Esophagus squamous epithelium (tissue), 5 donors: ENCODE measurements at places on chromosomes 12 and 14. TPM values are rescaled to one million over a fixed set of nuclear protein-coding genes. Genes with fewer than 3 reads are reported as not detected.

The ERO1A gene
- total RNA-seq = 571 TPM

The ARG2 gene
- 50.6 TPM for total RNA-seq

The TMEM63C gene
- 9.8 TPM for total RNA-seq

The OVCH1 gene
- total RNA-seq = not detected

The MTA1 gene
- 35.0 TPM for total RNA-seq

The SLC7A8 gene
- 38.0 TPM for total RNA-seq

The OASL gene
- total RNA-seq = 4.0 TPM

The P2RX2 gene
- not detected for total RNA-seq

The MYRFL gene
- total RNA-seq = not detected

DNA sequence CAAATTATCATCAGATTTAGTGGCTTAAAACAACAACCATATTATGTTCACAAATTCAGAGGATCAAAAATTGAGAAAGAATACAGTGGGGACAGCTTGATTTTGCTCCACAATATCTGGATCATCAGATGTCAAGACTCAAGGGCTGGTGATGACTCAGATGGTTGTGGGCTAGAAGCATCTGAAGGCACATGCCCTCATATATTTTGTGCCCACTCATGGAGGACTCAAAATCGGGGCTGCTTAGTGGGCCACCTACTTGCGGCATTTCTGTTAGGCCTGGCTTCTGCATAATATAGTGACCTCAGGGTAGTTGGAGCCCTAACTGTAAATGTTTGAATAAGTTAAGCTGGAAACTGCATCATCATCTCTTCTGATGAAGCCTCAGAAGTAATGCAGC lies 584.5 kb downstream of the SLC16A7 start:
- DNase-seq = no peak

- no peak for DNase-seq
These were observed 98.5 kb upstream of the SLC24A4 start for GRCh38 chr14:92224358-92224954.

GRCh38 chr14:55756557-55756956 lies 176.6 kb downstream of the KTN1 start:
- DNase-seq = no peak

- no peak for DNase-seq
These were observed 19.0 kb downstream of the TMEM19 start for GRCh38 chr12:71704920-71705319.

DNA sequence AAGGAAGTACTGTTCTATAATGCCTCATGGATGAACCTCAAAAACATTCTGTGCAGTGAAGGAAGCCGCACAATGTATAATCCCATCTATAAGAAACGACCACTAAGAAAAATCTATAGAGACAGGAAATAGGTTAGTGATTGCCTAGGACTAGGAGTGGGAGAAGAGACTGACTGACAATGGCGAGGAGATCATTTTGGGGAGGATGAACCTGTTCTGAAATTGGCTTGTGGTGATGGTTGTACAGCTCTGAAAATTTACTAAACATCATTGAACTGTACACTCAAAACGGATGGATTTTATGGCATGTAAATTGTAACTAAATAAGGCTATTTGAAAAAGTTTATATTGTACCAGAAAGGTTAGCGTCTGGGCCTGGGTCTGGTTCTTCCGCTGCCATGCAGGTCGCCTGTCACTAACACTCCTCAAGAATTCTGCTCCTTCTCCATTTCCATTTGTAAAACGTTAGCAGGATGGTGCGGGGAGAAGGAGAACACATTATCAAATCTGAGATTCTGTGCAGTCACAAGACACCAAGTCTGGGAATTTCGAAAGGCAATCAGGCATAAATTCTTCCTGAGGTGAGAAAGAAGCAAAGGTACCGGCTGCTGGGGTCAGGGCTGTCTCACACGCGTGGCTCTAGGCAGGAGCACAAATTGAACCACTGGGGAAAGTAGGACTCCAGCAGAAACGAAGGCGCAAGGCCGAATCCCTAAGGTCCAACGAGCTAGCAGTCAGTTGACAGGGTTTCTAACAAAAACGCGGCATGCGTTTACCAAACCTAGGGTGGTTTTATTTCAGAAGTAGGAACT lies 845 bp upstream of the COCH start:
- no peak for DNase-seq

- no peak for DNase-seq
These were observed 45.7 kb upstream of the GXYLT1 start for GRCh38 chr12:42190376-42190775.

DNA sequence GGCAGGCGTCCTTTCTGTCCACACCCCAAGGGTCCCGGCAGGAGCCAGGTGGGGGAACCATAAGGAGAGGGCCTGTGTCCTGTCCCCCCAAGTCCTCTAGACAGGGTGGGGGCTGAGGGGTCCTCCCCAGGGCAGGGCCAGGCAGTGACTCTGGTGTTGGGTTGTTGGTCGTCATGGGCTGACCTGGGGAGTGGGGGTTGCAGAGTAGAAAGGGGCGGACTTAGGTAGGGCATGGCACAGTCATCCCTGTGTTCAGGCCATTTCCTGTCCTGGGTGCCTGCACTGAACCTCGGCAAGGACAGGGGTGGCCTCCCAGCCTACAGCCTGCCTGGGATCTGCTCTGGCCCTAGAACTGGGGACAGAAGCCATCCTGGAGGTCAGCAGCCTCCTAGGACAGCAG lies 356.2 kb downstream of the TMEM121 start:
- DNase-seq = no peak

- no peak for DNase-seq
These were observed 6.9 kb upstream of the KRT72 start for GRCh38 chr12:52608161-52608560.

GRCh38 chr12:131673888-131674257 lies 37.0 kb upstream of the SFSWAP start:
- DNase-seq = no peak

DNA sequence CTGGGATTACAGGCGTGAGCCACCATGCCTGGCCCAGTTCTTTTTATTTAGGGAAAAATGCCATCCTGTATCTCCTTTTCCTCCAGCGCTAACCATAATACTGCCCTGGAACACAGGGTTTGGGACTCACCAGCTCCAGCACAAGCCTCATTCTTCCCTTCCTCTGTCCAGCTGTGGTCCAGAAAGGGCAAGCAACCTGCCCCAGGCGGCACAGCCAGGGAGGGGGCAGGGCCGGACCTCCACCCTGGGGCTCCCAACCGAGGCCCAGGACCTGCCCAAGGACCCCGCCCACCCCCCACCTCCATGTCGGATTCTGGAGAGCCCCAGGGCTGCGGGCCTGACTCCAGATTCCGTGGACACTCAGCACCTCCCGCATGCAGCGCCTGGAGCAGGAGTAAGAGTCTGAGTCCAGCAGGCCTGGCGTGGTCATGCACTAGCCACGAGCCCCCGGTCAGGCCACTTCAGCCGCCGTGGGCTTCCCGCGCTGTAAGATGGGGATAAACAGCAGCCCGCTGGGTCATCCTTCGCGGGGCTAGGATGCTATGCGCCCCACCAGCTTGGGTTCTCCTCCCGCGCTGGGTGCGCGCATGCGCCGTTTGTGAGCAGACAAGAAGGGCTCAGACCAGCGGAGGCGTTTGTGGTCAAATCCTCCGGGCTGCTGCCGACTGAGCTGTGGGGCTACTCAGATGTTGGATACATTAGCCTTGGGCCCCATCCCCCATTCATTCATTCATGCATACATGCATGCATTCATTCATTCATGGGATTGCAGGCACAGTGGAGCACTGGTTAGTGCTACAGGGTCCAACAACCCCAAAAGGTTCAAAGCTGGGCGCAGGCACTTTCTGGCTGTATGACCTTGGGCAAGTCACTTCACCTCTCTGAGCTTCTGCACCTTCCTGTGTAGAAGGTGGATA lies 16.3 kb downstream of the TMEM119 start:
- DNase-seq = no peak

- no peak for DNase-seq
These were observed 789.5 kb downstream of the DIO2 start for GRCh38 chr14:79421811-79422210.

DNA sequence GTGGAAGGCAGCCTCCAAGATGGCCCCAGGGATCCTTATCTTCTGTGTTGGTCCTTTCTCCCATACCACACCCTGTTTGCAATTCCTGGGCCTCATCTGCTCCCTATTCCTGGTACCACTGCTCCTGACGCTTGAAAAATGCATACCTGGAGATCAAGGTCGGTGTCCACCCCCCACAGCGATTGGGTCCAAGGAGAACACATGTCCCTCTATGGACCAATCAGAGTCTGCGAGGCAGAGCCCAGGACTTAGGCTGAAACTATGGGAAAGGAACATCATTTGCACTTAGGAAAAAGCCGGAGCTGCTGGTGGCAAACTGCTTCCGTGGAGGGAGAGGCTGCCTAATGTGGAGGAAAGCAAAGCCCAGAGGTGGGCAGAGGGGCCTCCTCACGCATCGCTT lies 33.3 kb upstream of the ITPK1 start:
- DNase-seq = no peak

DNA sequence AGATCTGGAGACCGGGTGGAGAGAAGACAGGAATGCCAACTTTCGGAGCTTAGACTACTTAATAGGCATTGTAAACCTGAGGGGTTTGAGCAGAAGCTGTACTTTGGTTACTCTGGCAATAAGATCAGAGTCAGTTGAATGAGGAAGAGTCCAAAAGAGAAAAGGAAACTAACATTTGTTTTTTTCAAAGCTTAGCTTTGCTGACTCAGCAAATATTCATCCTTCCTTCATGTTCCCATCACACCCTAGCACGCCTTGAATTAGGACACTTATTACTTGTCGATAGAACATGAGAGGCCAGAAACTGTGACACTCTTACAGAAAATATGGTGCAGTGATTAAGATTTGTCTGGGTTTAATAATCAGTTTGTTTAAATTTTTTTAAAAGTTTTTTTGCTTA lies 266.9 kb upstream of the ATP2B1 start:
- no peak for DNase-seq

DNA sequence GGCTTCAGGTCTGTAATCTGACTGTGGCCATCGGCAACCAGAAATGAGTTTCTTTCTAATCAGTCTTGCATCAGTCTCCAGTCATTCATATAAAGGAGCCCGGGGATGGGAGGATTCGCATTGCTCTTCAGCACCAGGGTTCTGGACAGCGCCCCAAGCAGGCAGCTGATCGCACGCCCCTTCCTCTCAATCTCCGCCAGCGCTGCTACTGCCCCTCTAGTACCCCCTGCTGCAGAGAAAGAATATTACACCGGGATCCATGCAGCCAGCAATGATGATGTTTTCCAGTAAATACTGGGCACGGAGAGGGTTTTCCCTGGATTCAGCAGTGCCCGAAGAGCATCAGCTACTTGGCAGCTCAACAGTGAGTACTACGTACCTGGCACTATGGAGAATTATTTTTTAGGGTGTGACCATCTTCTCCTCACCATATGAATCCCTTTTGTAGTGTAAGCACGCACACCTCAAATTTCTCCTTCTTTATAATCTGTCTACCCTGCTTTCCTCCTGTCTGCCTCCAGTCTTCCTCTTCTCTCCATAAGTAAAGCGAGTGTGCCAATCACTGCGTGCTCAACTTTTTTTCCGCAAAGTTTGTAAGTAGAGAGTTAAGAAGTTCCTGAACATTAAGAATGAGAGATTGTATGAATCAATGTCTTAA lies at the start of gene TPH2:
Gene TPH2 (plus strand): TSS at position 118 of the 658 bp plus-strand sequence. CDS start 142 bp downstream, at position 260.
- no peak for DNase-seq

DNA sequence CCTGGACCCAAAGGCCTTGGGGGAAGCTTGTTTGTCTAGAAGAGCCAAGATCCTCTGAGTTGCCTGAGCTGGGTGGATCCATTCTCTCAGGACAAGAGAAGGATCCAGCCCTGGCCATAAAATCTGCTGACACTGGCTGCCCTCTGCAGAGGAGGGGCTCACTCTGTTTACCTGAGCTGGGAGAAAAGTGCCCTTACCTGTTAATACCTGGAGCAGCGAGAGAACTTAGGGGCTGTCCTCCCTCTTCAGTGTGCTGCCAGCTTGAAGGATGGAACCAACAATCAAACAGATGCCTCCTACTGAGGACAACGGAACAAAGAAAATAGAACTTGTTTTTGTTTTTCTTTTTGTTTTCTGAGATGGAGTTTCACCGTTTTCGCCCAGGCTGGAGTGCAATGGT lies 7.3 kb upstream of the KRT7 start:
- DNase-seq = no peak

DNA sequence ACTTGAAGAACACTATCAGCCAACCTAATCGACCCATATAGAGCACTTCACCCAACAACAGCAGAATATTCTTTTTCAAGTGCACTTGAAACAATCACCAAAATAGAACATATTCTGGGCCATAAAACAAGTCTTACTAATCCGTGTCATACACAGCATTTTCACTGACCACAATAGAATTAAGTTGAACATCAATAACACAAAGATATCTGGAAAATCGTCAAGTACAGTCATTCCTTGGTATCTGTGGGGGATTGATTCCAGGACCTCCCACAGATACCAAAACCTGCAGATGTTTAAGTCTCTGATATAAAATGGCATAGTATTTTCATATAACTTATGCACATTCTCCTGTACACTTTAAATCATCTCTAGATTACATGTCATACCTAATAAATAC lies 295.7 kb downstream of the BCL11B start:
- DNase-seq = no peak

DNA sequence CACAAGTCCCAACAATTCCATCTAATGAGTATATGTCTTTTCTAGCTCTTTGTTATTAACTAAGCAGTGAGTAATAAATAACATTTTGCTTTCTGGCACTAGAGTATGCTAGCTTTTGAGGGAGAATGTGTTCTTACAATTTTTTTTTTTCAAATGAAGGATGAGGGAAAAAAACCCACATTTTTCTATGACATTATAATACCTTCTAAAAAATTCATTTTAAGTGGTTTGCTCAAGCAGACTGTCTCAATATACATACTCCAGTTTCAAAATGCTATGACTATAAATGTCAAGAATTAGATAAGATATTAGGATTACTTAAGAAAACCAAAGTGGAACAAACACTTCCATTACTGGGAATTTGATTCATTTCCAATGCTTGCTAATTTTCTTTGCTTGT lies 394.6 kb downstream of the C12orf75 start:
- no peak for DNase-seq

DNA sequence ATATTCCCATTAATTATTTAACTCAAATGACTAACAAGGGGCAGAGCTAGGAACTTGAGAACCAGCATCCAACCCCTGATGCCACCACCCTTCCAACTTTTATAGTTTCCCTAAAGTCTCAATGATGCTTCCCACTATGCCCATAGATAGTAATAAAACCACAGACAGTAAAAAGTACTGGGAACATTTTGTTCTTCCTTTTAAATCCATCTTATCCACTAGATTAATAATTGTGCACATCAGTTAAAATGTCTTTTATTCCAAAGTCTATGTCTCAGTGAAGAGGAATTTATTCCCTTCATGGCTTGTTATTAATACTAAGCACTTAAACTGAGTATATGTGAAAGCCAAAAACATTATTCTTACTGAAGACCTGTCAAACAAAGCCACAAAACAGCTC lies 45.8 kb downstream of the SINHCAF start:
- DNase-seq = no peak

DNA sequence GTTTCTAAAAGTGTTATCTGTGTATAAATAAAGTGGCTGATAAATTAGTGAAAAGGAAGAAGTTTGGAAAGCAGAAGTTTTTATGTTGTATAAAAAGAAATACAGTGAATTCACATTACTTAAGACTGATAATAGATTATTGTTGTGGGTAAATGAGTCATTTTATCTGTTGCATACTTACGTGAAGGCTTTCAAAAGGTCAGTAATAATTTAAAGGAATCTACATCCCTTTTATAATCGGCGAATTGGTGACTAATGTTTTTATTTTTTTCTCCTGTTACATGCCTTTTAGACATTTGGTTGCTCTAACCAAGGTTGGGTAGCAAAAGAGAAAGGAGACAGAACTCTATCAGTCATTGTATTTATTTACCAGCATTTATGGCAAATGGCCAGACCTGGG lies 155.9 kb downstream of the SLC41A2 start:
- no peak for DNase-seq
